ENCODE measurements at places on chromosomes 4 and X.

GRCh38 chr4:3290476-3290875 is 2.3 kb upstream of the RGS12 start:
- DNase-seq = no peak

GRCh38 chrX:44338361-44338760 is 5.1 kb downstream of the EFHC2 start:
- no peak for DNase-seq

DNA sequence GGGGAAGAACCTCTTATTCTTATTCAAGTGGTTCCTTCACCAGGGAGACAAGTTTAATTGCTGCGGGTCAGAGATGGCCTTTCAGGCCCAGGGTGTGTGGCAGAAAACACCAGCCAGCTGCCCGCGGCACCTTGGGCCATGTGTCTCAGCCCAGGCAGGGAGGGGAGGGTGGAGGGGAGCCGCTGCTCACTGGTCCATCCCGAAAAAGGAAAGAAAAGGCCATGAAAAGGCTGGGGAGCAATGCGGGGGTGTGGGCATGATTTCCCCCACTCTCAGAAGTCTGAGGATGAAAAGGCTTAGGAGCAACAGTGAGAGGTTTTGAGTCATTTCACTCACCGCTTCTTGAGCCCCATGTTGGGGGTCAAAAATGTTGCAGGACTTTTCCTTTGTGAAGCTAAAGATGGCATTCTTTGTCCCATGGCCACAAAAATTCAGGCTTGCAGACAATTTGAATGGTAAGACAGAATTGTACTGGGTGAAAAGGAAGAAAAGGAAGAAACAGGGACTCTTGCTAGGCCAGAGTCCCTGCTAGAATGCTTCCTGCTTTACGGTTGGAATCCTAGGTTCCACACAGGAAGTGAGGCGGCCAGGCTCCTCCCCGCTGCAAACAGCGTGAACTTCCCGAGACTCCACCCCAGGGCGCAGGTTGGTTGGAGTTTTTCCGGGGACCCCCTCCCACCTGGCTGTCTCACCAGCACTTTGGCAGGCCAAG is 17.4 kb upstream of the FAM47E start:
- DNase-seq = no peak

- no peak for DNase-seq
Observed at GRCh38 chr4:37188100-37188499, 56.4 kb upstream of the NWD2 start.

GRCh38 chr4:173477016-173477415 is 53.0 kb downstream of the HAND2 start:
- no peak for DNase-seq

Data from CD4-positive, alpha-beta T cell treated with Interleukin-4 for 1 hour (primary cell).